ENCODE measurements at places on chromosomes 6 and 20.

DNA sequence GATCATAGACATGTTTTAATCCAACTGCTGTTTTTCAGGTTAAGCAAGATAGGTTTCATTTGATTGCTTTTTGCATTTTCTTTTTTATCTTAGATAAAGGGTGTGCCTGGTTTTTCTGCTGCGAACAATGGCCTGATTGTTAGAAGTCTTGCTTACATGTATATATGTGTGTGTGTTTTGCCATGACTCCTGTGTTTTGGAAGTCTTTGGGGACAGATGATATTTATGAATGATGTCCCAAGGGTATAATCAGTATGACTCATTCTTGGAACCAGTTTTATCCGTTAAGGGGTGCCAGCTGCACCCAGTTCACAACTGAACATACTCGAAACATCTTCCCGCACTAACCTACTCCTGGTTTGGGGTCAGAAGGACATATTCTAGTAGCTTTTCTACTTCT is 230.1 kb upstream of the SUPT3H start:
- DNase-seq: no peak
- peaks cover 15% of the 10 kb centered on the region for H3K4me1 ChIP-seq
- peaks cover 11% of the 10 kb centered on the region for H3K36me3 ChIP-seq
- H3K27ac ChIP-seq: no peak overlapping the region
- no peak overlapping the region for H3K4me3 ChIP-seq

- peaks cover 2% of the 10 kb centered on the region for H3K36me3 ChIP-seq
- peaks cover 1% of the 10 kb centered on the region for H3K27me3 ChIP-seq
- H3K4me3 ChIP-seq: no peak overlapping the region
- DNase-seq: no peak
- H3K4me1 ChIP-seq: peaks cover 2% of the 10 kb centered on the region
- no peak overlapping the region for H3K27ac ChIP-seq
These were observed 383.7 kb downstream of the CD83 start for GRCh38 chr6:14501240-14501639.

- H3K36me3 ChIP-seq: no peaks in the 10 kb centered on the region
- H3K27me3 ChIP-seq: peaks cover 4% of the 10 kb centered on the region
- peak; percentile 52 for DNase-seq
- no peak overlapping the region for H3K4me3 ChIP-seq
- no peaks in the 10 kb centered on the region for H3K4me1 ChIP-seq
- no peak overlapping the region for H3K27ac ChIP-seq
These were observed 59.9 kb downstream of the MACROD2 start for GRCh38 chr20:14055127-14055742.

GRCh38 chr6:132607544-132608233 is 16.4 kb downstream of the TAAR2 start:
- no peak overlapping the region for H3K4me3 ChIP-seq
- H3K4me1 ChIP-seq: no peaks in the 10 kb centered on the region
- no peak for DNase-seq
- no peaks in the 10 kb centered on the region for H3K36me3 ChIP-seq

DNA sequence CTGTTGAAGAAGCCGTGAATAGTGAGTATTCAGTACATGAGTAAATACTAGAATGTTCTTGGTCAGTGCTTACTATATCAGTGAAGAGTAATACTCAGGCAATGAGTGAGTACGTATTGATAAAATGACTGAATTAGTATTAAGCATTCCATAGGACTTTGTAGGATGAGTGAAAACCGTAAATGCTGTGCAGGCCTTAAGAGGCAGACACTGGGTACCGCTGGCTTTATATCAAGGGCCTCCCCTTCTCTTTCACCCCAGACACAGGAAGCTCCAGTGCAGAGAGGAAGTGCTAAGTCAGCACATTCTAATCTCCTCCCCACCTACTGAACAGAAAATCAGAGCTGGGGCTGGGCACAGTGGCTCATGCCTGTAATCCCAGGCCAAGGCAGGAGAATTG is 24.2 kb downstream of the POFUT1 start:
- no peak overlapping the region for H3K4me3 ChIP-seq
- no peaks in the 10 kb centered on the region for H3K27me3 ChIP-seq
- H3K4me1 ChIP-seq: peaks cover 30% of the 10 kb centered on the region
- peaks cover 52% of the 10 kb centered on the region for H3K36me3 ChIP-seq
- peak overlapping the region; percentile 94 for H3K27ac ChIP-seq

DNA sequence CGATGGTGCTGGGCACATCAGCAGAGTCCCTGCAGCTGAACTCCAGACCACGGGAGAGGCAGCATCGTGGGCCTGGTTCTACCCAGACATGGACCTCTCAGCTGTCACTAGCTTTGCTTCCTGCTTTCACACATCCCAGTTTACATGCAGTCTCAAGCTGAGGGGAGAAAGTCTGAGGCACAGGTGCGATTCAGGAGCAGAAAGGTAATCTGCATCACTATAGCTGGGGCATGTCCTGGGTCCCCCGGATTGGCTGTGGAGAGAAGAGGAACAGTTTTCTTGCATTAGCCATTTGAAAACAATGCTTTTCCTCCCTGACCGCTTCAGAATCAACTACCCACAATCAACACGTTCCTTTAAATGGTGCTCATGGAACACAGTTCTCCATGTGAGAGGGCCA is 59.9 kb downstream of the PLAGL1 start:
- no peak for DNase-seq
- no peak overlapping the region for H3K27ac ChIP-seq
- no peaks in the 10 kb centered on the region for H3K4me1 ChIP-seq
- H3K36me3 ChIP-seq: no peaks in the 10 kb centered on the region
- H3K27me3 ChIP-seq: no peaks in the 10 kb centered on the region
- H3K4me3 ChIP-seq: no peak overlapping the region

GRCh38 chr20:1503564-1504227 is 12.5 kb upstream of the SIRPB2 start:
- H3K4me1 ChIP-seq: peaks cover 8% of the 10 kb centered on the region
- H3K27ac ChIP-seq: no peak overlapping the region
- H3K36me3 ChIP-seq: no peaks in the 10 kb centered on the region
- peak; percentile 84 for DNase-seq
- peaks cover 31% of the 10 kb centered on the region for H3K27me3 ChIP-seq

GRCh38 chr6:128573036-128573435 is 52.6 kb upstream of the PTPRK start:
- no peaks in the 10 kb centered on the region for H3K36me3 ChIP-seq
- H3K27me3 ChIP-seq: peaks cover 3% of the 10 kb centered on the region
- H3K27ac ChIP-seq: no peak overlapping the region
- H3K4me3 ChIP-seq: no peak overlapping the region
- H3K4me1 ChIP-seq: peaks cover 16% of the 10 kb centered on the region

- no peaks in the 10 kb centered on the region for H3K27me3 ChIP-seq
- no peaks in the 10 kb centered on the region for H3K36me3 ChIP-seq
- H3K27ac ChIP-seq: no peak overlapping the region
- no peaks in the 10 kb centered on the region for H3K4me1 ChIP-seq
These were observed 13.6 kb downstream of the LRRC1 start for GRCh38 chr6:53808302-53808881.

- no peak overlapping the region for H3K27ac ChIP-seq
- no peaks in the 10 kb centered on the region for H3K27me3 ChIP-seq
- H3K36me3 ChIP-seq: no peaks in the 10 kb centered on the region
- no peak overlapping the region for H3K4me3 ChIP-seq
- DNase-seq: no peak
- no peaks in the 10 kb centered on the region for H3K4me1 ChIP-seq
These were observed 170.7 kb downstream of the EPHA7 start for GRCh38 chr6:93248631-93249030.

DNA sequence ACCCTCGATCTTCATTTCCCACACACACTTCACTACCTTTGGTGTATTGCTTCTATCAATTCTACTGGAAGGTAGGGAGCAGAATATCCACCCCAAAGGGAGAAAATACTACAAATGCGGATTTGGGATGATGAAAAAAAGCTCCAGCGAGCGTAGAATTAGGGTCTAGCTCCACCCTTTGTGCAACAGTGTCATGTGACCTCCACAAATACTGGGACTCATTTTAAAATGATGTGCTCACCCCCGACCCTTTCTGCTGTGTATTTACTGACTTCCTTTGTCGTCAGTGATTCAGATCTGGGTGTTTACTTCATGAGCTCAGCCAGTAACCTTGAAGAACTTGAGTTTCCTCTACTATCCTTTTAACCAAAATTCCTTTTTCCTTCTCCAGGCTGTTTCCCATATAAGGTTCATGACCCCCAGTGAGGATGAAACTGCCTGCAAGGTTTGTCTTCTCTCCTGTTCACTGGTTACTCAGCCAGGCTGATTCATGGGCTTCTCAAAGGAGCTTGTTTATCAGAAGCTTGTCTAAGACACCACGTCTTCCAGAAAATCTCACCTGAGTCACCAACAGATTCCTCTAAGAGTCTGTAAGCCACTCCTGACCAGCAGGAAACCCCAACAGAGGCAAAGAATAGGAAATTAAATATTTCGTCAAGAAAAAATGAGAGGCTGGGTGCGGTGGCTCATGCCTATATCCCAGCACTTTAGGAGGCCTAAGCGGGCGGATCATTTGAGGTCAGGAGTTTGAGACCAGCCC is 39.6 kb upstream of the PAX1 start:
- H3K27ac ChIP-seq: no peak overlapping the region
- no peak for DNase-seq
- no peak overlapping the region for H3K4me3 ChIP-seq
- H3K36me3 ChIP-seq: no peaks in the 10 kb centered on the region

DNA sequence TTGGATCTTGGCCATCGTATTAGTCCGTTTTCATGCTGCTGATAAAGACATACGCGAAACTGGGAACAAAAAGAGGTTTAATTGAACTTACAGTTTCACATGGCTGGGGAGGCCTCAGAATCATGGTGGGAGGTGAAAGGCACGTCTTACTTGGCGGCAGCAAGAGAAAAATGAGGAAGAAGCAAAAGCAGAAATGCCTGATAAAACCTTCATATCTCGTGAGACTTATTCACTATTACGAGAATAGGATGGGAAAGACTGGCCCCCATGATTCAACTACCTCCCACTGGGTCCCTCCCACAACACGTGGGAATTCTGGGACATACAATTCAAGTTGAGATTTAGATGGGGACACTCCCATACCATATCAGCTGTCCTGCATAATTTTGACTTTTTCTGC is 20.1 kb upstream of the REPS1 start:
- no peaks in the 10 kb centered on the region for H3K27me3 ChIP-seq
- DNase-seq: no peak

DNA sequence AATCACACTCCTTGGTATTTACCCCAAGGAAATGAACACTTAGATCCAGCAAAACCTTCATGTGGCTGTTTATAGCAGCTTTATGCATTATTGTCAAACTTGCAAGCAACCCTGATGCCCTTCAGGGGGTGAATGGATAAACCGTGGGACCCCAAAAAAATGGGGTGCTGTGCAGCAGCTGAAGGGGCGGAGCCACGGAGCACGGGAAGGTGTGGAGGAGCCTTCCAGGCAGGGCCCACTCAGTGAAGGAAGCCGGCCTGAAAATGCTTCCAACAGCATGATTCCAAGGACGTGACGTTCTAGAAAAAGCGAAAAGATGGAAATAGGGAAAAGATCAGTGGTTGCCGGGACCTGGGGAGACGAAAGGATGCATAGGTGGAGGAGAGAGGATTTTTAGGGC is 25.6 kb upstream of the FRMD1 start:
- no peaks in the 10 kb centered on the region for H3K36me3 ChIP-seq
- no peak overlapping the region for H3K4me3 ChIP-seq
- DNase-seq: no peak
- peaks cover 31% of the 10 kb centered on the region for H3K27me3 ChIP-seq
- H3K4me1 ChIP-seq: no peaks in the 10 kb centered on the region

DNA sequence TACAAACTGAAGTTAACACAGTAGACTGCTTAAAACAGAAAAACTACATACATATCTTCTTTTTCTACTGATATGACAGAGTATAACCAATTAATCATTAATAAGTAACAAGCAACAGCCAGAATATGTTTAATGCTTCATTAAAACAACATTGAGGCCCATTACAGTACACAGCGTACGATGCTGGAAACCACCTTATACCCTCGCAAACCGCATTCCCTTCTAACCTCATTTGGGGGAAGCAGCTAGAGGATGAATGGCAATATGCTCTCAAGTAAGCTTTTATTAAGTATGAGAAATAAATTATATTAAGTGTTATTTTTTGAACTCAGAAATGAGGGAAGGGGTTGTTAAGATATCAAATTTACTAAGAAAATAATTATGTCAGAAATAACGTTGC is 142.4 kb downstream of the GMDS start:
- H3K4me3 ChIP-seq: no peak overlapping the region
- peaks cover 1% of the 10 kb centered on the region for H3K4me1 ChIP-seq
- no peak overlapping the region for H3K27ac ChIP-seq
- no peaks in the 10 kb centered on the region for H3K36me3 ChIP-seq
- no peaks in the 10 kb centered on the region for H3K27me3 ChIP-seq

DNA sequence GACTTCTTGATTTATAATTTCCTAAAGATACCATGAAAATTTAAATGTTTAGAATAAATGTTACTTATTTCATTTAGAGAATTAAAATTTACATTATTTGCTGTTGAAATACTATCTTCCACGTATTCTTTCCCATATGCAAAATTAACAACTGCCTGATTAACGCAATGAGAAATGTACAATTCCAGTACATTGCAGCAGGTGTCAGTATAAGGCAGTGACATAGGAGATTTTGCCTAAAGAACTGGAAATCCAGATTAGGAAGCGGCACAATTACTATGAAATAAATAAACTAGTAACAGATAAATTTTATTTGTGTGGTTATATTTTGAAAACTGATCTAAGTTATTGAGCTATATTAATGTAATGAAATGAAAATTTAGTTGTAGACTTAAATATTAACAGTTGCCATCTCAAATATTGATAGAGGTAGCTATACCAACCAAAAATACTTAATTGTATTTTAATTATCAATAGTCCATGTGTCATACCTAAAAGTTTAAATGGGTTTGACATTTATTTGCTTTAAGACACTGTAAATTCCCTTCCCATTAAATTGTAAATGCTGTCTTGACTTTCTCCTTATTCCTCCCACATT is 300.2 kb downstream of the UTRN start:
- H3K27me3 ChIP-seq: no peaks in the 10 kb centered on the region
- peaks cover 30% of the 10 kb centered on the region for H3K36me3 ChIP-seq
- no peak overlapping the region for H3K4me3 ChIP-seq
- H3K4me1 ChIP-seq: peaks cover 60% of the 10 kb centered on the region

GRCh38 chr6:83859410-83860358 is at the start of gene CYB5R4:
TSS of gene CYB5R4 (plus strand) at chr6:83859689. CDS start at chr6:83859783, 94 bp downstream.
- H3K4me3 ChIP-seq: peak within 1 kb of the TSS; percentile 99
- H3K36me3 ChIP-seq: peaks cover 5% of the 10 kb centered on the region
- H3K27me3 ChIP-seq: peaks cover 15% of the 10 kb centered on the region
- peaks cover 32% of the 10 kb centered on the region for H3K4me1 ChIP-seq

DNA sequence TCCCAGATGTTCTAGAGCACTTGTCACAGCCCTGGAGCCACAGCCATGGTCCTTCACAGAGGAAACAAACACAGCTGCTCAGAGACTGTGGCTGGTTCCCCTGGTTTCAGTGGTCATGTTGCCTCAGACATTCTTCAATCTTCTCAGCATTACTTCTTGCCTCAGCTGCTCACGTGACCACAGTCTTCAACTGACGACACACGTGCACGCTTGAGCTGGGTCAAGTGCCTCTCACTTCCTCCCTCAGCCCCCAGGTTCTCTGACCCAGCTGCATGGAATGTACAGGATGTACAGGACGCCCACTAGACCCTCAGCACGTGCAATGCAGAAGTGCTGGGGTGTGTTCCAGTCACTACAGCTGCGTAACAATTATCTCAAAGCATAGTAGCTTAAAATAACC is 159.8 kb upstream of the GGTLC1 start:
- no peak overlapping the region for H3K27ac ChIP-seq
- no peaks in the 10 kb centered on the region for H3K36me3 ChIP-seq
- DNase-seq: peak; percentile 7
- peaks cover 7% of the 10 kb centered on the region for H3K4me1 ChIP-seq
- peaks cover 5% of the 10 kb centered on the region for H3K27me3 ChIP-seq
- no peak overlapping the region for H3K4me3 ChIP-seq

- no peak overlapping the region for H3K27ac ChIP-seq
- H3K4me1 ChIP-seq: no peaks in the 10 kb centered on the region
- no peak for DNase-seq
- H3K27me3 ChIP-seq: no peaks in the 10 kb centered on the region
- no peak overlapping the region for H3K4me3 ChIP-seq
- H3K36me3 ChIP-seq: peaks cover 6% of the 10 kb centered on the region
These were observed 463.7 kb downstream of the CDC5L start for GRCh38 chr6:44851176-44851575.
